H1 (cell line): ENCODE measurements at places on chromosomes 3 and 15.

DNA sequence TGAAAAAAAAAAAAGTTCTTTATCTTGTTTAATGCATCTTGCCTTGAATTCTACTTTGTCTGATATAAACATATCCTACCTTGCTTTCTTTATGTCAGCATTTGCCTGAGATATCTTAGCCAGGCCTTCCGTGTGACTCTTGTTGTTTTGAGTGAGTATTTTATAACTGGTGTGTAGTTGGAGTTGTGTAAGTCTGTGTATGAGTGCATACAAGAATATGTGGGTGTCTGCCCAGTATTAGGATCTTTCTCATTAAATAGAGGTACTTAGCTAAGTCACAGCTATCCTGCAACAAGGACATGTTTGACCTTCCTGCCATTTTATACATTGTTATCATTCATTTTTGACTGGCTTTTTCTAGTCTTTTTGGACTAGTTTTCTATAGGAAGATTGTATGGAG, 22.5 kb upstream of the TSPAN3 start:
- H3K27me3 ChIP-seq = no peaks in the 10 kb centered on the region
- no peaks in the 10 kb centered on the region for H3K36me3 ChIP-seq
- no peak overlapping the region for H3K4me3 ChIP-seq
- no peaks in the 10 kb centered on the region for H3K4me1 ChIP-seq

DNA sequence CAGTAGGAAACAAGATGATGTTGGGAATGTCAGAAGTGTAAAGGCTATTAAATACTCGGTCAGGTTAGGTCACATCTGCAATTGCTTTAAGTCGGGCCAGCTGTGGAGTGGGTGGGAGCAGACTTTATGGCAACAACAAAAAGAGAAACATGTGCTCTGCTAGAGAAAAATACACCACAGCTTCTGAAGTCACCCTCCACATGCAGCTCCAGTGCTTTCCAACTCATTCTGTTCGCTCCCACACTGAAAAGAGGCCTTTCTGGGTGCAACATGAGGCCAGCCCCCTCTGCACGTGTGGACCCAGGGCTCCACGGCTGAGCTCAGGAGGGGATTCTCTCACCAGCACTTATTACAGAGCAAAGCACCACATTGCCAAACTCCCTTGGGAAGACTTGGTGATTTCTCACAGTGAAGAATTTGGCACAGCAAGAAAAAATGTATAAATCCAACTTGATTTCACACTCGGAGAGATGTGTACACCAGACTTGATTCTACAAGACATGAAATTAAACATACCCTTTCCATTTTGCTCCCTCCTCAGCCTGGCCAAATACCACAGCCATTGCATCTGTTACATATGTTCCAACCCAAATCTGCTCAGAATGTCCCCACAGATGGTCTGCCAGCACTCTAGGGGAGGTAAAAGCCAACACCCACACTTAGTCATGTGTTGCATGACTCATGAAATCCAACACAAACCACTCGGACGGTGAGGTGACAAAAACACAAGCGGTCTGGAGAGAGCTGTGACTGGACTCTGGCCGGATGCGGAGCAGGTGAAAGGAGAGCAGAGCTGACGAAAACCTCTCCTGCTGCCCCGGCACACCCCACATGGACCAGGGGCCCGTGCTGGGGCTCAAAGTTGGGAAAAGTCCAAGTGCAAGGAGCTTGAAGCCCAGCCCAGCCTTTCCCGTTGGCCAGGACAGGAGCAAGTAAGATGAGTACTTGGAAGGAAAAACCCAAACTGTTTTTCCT, 74.6 kb downstream of the ITGB5 start:
- peaks cover 4% of the 10 kb centered on the region; the same call in 1 of the 2 replicates for H3K36me3 ChIP-seq
- no peaks in the 10 kb centered on the region for H3K4me1 ChIP-seq
- no peak overlapping the region for H3K4me3 ChIP-seq
- no peak for DNase-seq
- H3K27me3 ChIP-seq = no peaks in the 10 kb centered on the region
- H3K27ac ChIP-seq = no peak overlapping the region

- no peaks in the 10 kb centered on the region for H3K36me3 ChIP-seq
- no peak overlapping the region for H3K27ac ChIP-seq
- no peaks in the 10 kb centered on the region for H3K4me1 ChIP-seq
- no peak for DNase-seq
- no peak overlapping the region for H3K4me3 ChIP-seq
These were observed 75.5 kb downstream of the PEX5L start for GRCh38 chr3:179961071-179961702.

- H3K27me3 ChIP-seq = no peaks in the 10 kb centered on the region
- DNase-seq = no peak
- no peak overlapping the region for H3K4me3 ChIP-seq
These were observed 64.3 kb upstream of the MEX3B start for GRCh38 chr15:82110144-82110543.

- no peak overlapping the region for H3K27ac ChIP-seq
- H3K4me1 ChIP-seq = no peaks in the 10 kb centered on the region
- no peak for DNase-seq
- H3K4me3 ChIP-seq = no peak overlapping the region
- no peaks in the 10 kb centered on the region for H3K36me3 ChIP-seq
These were observed 94.2 kb upstream of the BCL6 start for GRCh38 chr3:187839422-187839821.

DNA sequence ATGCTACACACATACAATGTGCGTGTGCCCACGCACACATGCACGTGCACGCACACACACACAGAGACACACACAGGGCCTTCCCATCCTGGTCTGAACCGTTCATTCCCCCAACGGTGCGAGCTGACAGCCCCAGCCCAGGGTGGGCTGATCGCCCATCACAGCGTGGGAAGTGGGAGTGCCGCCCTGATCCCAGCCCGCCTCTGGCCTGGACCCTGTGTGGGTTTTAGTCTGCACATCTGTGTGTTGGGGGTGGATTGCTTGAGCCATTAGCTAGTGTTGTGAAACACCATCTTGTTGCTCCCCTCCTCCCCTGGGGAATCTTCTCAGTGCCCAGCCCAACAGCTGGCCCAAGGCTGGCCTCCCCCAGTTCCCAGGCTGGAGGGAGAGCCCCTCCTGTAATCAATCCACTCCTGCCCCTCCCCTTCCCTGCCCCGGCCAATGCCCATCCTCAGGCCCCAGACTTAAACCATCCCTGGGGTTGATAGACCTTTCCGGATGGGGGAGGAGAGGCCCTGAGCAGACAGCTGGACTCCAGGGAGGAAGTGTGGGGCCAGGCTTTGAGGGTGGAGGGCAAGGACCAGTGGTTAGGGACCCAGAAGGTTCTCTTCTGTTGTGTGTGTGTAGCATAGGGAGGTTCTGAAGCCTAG, 8.3 kb downstream of the SEMA3G start:
- no peaks in the 10 kb centered on the region for H3K27me3 ChIP-seq
- H3K4me3 ChIP-seq = no peak overlapping the region
- H3K36me3 ChIP-seq = no peaks in the 10 kb centered on the region
- no peak overlapping the region for H3K27ac ChIP-seq
- 0 out of 2 replicates have a peak, but pooled peaks cover 2% of the 10 kb centered on the region for H3K4me1 ChIP-seq

- DNase-seq = peak; percentile 23
- H3K27me3 ChIP-seq = peaks cover 5% of the 10 kb centered on the region
- peaks cover 26% of the 10 kb centered on the region for H3K4me1 ChIP-seq
- H3K27ac ChIP-seq = no peak overlapping the region
These were observed 817 bp upstream of the PLXNA1 start for GRCh38 chr3:126982126-126982470.

- no peaks in the 10 kb centered on the region for H3K36me3 ChIP-seq
- H3K4me3 ChIP-seq = no peak overlapping the region
- H3K27me3 ChIP-seq = no peaks in the 10 kb centered on the region
These were observed 81.7 kb downstream of the WNT5A start for GRCh38 chr3:55405436-55405835.

DNA sequence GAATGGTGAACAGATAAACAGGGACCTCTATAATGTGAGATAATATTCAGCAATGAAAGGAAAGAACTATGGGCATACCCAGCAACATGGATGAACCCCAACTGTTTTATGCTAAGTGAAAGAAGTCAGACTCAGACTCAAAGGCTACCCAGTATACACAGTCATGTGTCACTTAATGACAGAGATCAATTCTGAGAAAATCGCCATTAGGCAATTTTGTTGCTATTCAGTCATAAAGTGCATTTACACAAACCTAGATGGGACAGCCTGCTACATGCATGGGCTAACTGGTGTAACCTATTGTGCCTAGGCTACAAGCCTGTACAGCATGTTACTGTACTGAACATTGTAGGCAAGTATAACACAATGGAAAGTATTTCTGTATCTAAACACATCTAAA, 76.5 kb downstream of the B3GNT5 start:
- no peak overlapping the region for H3K4me3 ChIP-seq
- H3K27me3 ChIP-seq = no peaks in the 10 kb centered on the region
- H3K36me3 ChIP-seq = no peaks in the 10 kb centered on the region
- no peak for DNase-seq
